Frontal cortex (tissue), 4 donors: ENCODE measurements at places on chromosomes 5 and 9.

GRCh38 chr9:92706218-92706940 lies 36.4 kb upstream of the IPPK start:
- no peak for DNase-seq

GRCh38 chr5:55370291-55370925 lies 62.6 kb downstream of the MTREX start:
- no peak for DNase-seq

DNA sequence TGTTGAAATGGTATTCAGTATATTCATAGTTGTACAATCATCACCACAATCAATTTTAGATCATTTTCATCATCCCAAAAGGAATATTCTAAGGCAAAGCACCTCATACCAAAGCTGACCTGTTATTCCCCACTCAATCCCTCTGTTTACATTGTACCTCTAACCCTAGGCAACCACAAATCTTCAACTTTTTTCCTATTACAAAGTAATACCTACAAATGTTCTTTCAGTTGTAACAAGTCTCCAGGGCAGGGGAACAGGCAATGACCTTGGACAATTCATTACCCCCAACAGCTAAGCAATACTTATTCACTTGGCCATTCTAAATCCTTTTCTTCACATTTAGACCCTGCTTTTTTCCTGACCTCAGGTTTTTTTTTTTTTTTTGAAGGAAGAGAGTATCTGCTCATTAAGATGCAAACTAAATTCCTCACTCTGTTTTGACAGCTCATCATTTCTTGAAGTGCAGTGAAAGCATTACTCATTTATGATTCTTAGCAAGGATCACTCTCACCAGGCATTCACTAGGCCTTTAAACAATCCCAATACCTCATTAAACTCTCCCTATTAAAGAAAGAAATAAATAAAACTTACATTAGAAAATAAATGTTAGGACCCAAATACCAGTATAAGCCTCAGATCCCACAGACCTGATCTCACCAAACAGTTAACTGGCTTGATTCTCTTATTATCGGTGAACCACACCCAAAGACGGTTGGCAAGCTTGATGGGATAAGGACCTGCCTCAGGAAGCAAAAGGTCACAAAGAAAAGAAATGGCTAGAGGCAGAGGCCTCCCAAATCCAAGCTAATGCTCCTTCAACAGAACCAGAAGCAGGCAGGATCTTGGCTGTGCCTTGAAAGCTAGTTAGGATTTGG lies 15.3 kb downstream of the MTMR12 start:
- DNase-seq = no peak

DNA sequence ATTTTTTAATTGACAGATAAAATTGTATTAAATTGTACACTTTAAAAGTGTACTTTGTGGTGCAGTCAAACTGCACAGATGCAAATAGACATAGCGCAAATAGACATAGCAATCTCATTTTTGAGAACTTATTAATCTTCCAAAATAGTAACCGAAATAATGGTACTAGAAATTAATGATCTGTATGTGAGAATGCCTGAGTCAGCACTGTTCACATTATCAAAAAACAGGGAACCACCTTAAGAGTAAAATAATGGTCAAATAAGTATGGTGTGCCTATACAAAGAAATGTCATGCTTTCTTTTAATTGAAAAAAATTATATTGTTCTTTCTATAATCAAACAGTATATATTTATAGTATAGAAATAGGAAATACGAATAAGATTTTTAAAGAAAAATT lies 461.9 kb downstream of the EFNA5 start:
- no peak for DNase-seq

GRCh38 chr5:91058575-91058974 lies 324.5 kb downstream of the ARRDC3 start:
- no peak for DNase-seq

- DNase-seq = no peak
These were observed 157.0 kb upstream of the RASEF start for GRCh38 chr9:83219924-83220438.
